Epithelial cell of esophagus (primary cell): ENCODE measurements at places on chromosomes 2 and 18.

- no peak for DNase-seq
Measured at GRCh38 chr2:233242231-233242927, 9.1 kb upstream of the ATG16L1 start.

DNA sequence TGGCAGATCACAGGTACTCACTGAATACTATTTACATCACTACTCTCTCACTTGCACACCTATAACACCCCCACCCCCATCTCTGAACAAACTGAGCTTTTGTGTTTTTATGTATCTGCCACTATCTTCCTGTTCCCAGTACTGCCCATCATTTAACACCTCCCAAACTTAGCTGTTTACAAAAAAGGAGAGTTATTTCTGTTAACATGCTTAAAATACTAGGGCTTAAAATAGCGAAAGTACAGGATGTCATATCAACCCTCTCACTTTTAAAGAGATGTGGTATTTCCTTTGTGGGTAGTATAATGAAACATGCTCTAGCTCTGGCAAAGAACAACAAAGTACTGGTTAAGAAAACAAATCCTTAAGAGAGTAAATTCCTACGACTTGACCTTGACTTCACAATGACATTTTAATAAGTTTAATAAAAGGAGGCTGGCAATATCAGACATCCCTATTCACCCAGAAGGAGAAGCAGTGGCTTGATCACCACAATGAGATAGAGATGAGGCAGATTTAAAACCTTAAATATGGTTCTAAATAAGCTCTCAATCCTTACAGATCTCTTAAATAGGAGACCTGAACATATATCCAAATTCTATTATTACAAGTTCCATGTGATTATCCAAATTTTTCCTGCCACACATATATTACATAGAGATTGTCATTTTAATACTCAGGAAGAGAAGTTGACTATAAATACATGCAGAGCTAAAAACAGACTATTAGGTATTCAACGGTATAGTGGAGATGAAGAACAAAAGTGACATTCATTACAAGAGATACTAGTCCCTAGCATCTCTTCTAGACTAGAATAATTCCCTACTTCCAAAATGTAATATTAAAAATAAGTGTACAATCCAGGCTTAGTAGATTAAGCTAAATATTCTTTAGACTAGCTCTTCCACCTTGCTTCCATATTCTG, 36.9 kb downstream of the TRAK2 start:
- no peak for DNase-seq

DNA sequence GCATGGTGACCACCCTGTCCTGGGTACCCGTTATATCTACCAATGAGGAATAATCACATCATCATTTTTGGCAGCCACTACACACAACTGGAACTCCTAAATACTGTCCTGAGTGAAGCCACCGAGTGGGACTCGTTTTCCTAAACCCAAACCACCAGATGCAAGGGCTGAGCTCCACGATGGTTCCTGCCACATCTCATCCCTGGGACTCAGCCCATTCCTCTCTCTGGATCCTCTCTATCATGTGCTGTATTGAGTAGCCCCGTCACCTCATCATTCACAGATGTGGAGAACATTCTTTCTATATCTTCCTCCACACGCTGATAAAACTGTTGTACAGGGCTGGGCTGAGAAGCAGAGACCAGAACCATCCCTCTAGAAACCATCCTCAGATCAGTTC, 79.4 kb upstream of the SMAD7 start:
- DNase-seq, result no peak

GRCh38 chr2:101972621-101973434, 18.9 kb upstream of the IL1R2 start:
- peak; percentile 65 for DNase-seq

- no peak for DNase-seq
Measured at GRCh38 chr2:55430211-55430975, 10.7 kb upstream of the CCDC88A start.

DNA sequence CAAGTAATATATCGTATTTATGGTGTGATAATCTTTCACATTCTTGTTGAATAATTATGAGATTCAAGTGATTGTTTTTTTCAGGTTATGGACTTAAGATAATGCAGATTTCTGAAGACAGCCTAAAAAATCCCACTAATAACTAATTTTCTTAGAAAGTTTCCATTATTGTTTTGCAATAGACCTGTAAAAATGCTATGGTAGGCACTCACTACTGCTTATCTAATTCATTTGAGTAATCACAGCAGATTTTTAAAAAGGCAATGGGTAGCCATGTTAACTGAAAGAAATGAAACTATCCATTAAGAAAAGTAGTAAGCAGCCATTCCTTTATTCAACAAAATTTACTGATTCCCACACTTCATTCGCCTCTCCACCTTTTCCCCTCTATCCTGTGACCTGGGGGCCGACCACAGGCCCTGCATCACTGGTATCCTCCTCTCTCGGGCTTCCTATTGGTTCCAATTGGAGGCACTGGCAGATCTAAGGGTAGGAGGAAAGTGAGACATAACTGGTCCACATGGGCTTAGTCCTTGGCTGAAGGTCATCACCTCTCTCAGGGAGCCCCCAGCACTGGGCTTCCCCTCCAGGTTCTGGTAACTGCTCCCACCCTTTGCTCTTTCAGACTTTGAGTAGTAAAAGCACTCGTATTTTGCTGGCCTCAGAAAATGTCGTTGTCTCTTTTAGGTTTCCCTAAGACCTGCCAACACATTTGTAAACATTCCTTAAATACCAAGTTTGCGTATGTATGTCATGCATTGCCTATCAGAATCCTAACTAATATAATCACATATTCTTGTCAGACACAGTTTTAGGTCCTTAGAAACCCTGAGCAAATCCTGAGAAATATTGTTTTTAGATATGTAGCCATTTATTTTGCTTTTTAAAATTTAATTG, 18.5 kb downstream of the RBMS1 start:
- DNase-seq, result no peak
